ENCODE measurements at places on chromosomes 3 and 15.

GRCh38 chr15:73575636-73576247 is 57.4 kb downstream of the NPTN start:
- no peak for DNase-seq

GRCh38 chr15:51311510-51311909 is 26.9 kb downstream of the CYP19A1 start:
- DNase-seq: no peak

DNA sequence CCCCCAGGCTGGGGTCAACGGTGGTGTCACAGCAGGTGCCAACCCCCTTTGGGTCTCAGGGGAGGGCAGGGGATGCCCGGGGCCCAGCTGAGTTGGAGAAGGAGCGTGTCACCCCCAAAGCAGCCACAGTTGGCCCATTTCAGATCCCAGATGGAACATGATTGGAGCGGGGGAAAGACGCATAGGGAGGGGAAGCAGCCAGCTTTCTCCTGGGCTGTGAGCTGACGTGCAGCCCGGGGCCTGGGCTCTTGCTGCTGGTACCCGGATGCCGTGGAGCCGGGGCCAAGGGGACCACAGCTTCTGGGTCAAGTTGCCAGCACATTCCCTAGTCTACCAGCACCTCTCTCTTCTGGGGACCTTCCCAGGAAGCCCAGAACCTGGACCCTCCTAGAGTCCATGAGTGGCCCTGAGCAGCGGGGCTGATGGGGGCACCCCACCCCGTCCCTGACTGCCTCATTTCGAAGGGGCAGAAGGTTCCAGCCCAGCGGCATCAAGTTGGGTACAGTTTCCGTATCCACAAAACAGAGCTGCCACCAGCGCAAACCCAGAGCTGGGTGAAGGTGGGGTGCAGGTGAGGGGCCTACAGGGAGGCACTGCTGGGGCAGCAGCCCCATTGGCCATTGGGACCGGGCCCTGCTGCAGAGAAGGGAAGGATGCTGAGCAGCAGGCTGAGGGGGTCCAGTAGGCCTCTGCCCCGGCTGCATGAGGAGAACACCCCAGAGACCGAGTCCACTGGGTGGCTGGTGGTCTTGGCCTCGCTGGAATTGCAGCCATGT is 148.8 kb downstream of the NSMCE3 start:
- peak; percentile 22 for DNase-seq

DNA sequence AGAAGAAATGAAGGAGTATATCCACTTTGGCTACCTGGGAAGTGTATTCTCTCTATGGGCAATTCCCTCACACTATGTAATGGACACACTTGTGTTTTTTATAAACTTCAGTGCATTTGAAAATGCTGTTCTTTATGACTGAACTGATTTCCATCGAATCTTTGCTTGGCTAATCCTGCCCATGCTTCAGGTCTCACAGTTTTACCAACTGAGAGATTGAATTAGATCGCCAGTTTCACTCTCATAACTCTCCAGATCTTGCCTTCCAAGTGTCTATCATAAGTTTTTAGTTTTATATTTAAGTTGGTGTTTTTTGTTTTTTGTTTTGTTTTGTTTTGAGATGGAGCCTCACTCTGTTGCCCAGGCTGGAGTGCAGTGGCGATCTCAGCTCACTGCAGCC is 73.5 kb upstream of the MBNL1 start:
- DNase-seq: no peak

- no peak for DNase-seq
Observed at GRCh38 chr15:90869140-90869541, 753 bp downstream of the FURIN start.

GRCh38 chr3:37824090-37824953 is 37.4 kb upstream of the CTDSPL start:
- no peak for DNase-seq

- no peak for DNase-seq
Observed at GRCh38 chr3:64102147-64102546, 78.9 kb upstream of the PSMD6 start.

DNA sequence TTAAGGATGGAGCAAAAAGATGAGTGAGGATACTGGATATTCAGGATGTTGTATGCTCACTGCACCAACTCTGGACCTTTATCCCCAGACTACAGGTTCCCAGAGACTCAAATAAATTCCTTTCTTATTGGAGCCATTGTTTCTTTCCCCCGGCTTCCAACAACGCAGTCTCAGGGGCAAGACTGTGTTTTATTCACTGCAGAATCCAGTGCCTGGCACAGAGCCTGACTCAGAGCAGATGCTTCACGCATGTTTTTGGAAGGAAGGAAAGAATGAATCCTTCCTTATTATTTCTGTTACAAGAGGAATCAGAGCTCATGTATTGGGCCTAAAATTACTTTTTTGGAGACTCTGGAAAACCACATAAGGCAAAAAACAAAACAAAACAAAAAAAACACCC is 96.0 kb upstream of the VGLL4 start:
- DNase-seq: no peak

- DNase-seq: no peak
Observed at GRCh38 chr3:65827076-65827475, 211.6 kb downstream of the MAGI1 start.

- peak; percentile 68 for DNase-seq
Observed at GRCh38 chr15:80991421-80991820, 1.8 kb upstream of the MESD start.

- no peak for DNase-seq
Observed at GRCh38 chr3:66922058-66922457, 76.0 kb upstream of the KBTBD8 start.

- no peak for DNase-seq
Observed at GRCh38 chr15:100191161-100191560, 150.6 kb downstream of the ADAMTS17 start.

DNA sequence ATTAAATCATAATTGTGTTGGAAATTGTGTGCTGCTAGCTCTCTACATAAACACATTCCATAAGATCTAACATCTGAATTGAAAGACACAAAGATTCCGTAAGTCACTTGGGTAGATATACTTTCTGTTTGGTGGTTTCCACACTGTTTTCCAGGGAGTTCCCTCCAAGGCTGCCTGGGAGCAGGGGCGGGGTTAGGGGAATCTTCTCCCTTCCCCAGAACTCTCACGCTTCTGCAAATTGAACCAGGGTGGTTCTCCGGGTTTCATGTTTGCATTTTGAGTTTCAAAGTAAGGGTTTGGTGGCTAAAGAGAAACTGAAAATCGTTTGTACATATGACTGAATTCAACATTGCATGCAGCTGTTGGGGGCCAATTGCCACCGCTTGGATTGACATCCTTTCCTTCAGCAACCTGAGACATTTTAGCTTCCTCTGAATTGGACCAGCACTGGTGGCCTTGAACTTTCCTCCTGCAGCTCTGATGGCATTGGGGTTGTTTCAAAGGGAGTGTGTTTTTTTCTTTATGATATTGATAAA is 192.7 kb upstream of the FEZF2 start:
- DNase-seq: no peak

DNA sequence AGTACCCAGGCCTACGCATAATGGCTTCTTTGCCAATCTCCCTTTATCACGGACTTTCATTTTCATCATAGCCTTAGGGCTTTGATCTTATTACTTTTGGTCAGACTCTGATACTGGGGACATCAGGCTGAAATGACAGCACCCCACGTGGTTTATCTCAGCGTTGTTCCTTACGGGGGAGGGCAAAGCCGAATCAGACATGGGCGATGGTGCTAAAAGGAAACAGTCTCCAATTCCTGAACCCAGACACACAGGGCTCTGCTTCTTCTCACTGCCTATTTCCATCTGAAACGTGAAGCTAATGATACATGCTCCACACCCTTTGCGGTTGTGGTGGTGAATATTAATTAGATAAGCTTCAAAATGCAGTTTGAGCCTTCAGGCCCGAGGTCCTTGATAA is 59.4 kb upstream of the CD47 start:
- DNase-seq: no peak

DNA sequence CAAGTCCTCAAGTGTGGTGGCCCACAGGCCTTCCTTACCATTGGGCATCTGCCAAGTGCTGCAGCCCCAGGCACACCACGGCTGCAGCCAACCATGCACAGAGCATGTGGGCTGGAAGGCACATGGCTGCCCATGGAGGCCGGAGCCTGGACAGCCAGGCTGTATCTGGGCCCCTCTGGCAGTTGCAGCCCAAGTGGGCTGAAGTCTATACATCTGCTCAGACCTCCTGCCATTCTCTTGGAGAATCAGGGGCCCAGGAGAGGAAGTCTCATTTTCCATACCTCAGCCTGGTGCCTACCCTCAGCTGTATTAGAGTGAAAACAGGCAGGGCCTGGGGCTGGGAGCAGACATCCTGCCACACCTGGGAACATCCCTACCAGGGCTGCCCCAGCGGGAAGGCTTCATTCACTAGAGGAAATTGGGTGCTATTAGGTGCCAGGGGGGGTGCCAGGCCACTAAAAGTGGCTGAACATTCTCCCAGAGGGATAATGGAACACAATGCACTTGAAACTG is 48.0 kb upstream of the SLCO2A1 start:
- DNase-seq: no peak

- DNase-seq: no peak
Observed at GRCh38 chr3:161150001-161150525, 44.9 kb upstream of the B3GALNT1 start.

- no peak for DNase-seq
Observed at GRCh38 chr3:66655671-66656070, 154.8 kb upstream of the LRIG1 start.

DNA sequence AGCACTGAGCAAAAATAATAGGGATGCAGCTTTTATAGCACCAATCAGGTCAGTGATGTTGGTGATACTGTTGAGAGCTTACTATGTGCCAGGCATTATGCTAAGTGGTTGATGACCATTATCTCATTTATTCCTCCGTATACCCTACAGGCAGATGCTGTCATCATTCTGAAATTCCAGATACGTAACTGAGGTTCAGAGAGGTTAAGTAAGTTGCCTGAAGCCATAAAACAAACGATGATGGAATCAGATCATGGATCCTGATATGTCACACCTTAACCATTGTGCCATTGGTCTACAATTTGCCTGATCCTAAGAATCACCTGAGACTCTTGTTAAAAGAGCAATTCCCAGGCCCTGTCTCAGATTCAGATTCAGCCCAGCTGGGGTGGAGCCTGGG is 49.5 kb downstream of the ST6GAL1 start:
- DNase-seq: no peak

DNA sequence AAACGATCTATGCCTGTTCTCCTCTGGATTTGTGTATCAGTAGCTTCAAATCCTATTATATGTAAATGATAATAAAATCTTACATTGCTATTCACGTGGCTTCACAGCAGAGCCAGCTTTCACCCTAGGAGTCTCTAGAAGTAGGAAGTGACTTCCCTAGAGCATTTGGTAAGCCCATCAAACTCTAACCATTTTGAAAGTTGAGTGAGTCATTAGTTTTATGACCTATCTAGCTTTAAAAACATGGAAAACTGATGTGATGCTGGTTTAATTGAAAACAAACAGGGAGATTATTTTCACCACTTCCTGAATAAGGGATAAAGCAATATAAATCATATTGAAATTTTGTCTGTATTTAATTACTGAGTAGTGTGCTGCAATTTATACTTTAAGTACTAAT is 275.2 kb downstream of the EPHA6 start:
- DNase-seq: no peak

- DNase-seq: peak; percentile 70
Observed at GRCh38 chr3:13525827-13526625, 22.9 kb upstream of the FBLN2 start.

- peak; percentile 93 for DNase-seq
Observed at GRCh38 chr3:43994657-43995546, 246.8 kb upstream of the TOPAZ1 start.

- DNase-seq: no peak
Observed at GRCh38 chr3:59866076-59866475, 816.3 kb upstream of the CFAP20DC start.

- DNase-seq: no peak
Observed at GRCh38 chr3:52250122-52250521, 4.6 kb downstream of the PPM1M start.

DNA sequence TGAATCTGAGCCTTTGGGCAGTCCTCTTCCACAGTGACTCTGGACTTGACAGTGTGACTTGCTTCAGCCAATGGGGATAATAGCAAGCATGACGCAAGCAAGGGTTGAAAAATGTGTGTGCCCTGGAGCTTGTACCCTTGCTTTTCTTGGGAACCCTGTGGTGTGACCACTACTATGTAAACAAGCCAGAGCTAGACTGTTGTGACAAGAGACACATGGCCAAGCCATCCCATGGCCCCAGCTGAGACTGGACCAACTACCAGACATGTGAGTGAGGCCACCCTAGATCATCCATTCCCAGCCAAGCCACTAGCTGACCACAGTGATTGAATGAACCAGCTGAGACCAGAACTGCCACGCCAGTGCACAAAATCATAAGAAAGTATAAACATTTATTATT is 11.8 kb downstream of the MYO1E start:
- no peak for DNase-seq

DNA sequence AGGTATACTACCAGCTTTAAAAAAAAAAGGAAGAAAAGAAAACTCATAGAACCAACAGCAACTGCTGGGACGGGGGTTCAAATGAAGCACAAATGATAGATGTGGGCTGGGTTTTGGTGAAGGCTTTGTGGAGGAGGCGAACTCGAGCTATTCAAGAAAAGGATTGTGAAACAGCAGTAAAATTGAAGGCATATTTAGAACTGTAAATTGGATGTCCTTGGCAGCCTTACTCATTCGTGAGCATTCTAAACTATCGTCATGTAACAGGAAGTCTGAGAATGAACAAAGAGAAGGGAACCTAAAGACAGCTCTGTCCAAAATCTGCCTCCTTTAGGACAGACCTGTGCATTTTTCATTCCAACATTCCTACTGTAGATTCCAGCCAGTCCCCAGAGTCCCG is 97.8 kb downstream of the LARS2 start:
- DNase-seq: no peak

DNA sequence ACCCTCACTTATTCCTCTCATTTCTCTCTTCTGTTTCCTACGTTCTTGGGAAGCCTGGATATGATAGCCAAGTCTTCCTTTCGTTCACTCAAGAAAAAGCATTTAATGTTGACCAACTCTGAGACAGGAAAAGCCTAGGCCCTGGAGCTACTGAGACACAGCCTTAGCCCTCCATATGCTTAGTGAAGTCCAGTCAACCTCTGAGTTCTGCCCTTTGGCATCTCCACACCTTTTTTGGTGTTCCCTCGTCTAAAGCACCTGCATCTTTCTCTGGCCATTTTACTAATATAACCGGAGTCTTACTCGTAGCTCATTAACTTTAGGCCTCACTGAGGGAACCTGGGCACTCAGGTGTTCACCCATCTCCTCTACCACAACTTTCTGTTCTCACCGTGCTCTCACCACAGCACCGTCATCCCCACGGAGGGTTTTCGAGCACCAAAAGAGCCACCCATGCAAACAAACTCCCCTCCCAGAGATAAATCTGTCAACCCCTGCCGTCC is 632 bp downstream of the MTHFS start:
- DNase-seq: no peak
